Activated naive CD4-positive, alpha-beta T cell treated with anti-CD3 and anti-CD28 coated beads, Interleukin-2, amount 10 ng/mL, durations not matched to agents 5 hours and 36 hours (primary cell): ENCODE measurements at places on chromosomes 2 and 18. TPM values are rescaled to one million over a fixed set of nuclear protein-coding genes. Genes with fewer than 3 reads are reported as not detected.

AGXT gene
- total RNA-seq = not detected

LAMA1 gene
- not detected for total RNA-seq

EPB41L5 gene
- 4.0 TPM for total RNA-seq

CTNNA2 gene
- not detected for total RNA-seq

AAK1 gene
- 119 TPM for total RNA-seq

CAD gene
- total RNA-seq = 47.0 TPM

CHST9 gene
- not detected for total RNA-seq

PRSS56 gene
- total RNA-seq = not detected

HMSD gene
- 1.1 TPM for total RNA-seq

ACADL gene
- total RNA-seq = not detected

ANKRD62 gene
- not detected for total RNA-seq

DPYSL5 gene
- total RNA-seq = not detected

INHA gene
- not detected for total RNA-seq

PARD6G gene
- 0.40 TPM for total RNA-seq

PELI1 gene
- total RNA-seq = 28.2 TPM
